Muscle of leg (tissue), 16 donors: ENCODE measurements at places on chromosomes 4 and X. TPM values are rescaled to one million over a fixed set of nuclear protein-coding genes. Genes with fewer than 3 reads are reported as not detected.
A peak's percentile ranks its signal among the peaks of the same experiment; 100 is the strongest.

GRCh38 chrX:17592117-17592516, 145.2 kb upstream of the SCML1 start:
- H3K27ac ChIP-seq = no peak overlapping the region
- peak; percentile 33 for DNase-seq
- no peak overlapping the region for H3K4me3 ChIP-seq
- peaks cover 15% of the 10 kb centered on the region for H3K27me3 ChIP-seq
- no peaks in the 10 kb centered on the region for H3K36me3 ChIP-seq

GRCh38 chr4:64682946-64683345, 273.7 kb upstream of the TECRL start:
- no peaks in the 10 kb centered on the region for H3K36me3 ChIP-seq
- no peak overlapping the region for H3K27ac ChIP-seq
- no peaks in the 10 kb centered on the region for H3K4me1 ChIP-seq

Gene GAGE12F
- not detected for total RNA-seq

DNA sequence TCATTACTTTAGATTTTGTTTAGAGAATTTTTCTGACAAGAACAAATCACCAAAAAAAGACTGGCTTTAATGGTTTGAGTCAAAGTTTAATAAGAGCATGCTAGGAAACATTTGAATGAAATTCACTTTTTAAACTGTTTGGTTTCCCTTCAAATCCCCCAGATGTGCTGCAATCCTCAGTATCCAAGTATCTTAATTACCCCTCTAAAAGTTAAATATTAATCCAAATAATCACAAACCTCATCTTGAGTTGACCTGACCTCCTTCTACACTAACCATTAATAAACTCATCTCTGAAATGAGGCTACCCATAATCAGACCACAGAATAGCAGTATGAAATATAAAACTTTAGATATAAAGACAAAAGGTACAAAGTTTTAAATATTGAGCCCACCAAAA, 10.1 kb downstream of the DHX15 start:
- no peak for DNase-seq
- no peaks in the 10 kb centered on the region for H3K4me1 ChIP-seq
- no peaks in the 10 kb centered on the region for H3K27me3 ChIP-seq
- H3K36me3 ChIP-seq = peaks cover 30% of the 10 kb centered on the region
- no peak overlapping the region for H3K4me3 ChIP-seq
- no peak overlapping the region for H3K27ac ChIP-seq

Gene MAB21L2
- total RNA-seq = 0.22 TPM

DNA sequence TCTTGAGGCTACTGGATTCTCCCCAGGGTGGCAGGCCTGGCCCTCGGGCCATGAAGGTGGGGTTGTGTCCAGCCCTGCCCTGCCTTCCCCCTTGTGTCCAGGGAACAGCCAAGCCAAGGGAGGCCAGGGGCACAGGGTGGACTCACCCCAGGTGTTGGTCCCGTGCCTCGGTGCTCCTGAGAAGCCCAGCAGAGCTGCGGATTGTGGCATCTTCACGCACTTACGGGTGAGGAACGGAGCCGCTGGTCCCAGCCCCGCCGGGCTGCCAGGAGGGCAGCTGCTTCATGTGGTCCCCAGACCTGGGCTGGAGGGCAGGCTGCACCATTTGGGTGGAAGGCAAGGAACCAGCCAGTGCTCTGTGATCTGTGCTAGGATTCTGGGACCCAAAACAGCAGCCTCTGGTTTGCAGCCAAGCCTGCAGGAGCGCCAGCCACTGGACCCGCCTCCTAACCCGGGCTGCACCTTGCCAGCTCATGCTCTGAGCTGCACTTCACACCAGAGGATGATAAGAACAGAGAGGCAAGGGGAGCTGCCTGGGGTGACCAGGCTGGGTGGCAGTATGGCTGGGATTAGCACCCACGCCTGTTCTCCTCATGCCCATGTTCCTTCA, 36.1 kb upstream of the HMX1 start:
- peaks cover 36% of the 10 kb centered on the region for H3K27me3 ChIP-seq
- no peak overlapping the region for H3K4me3 ChIP-seq
- H3K4me1 ChIP-seq = peaks cover 3% of the 10 kb centered on the region
- DNase-seq = no peak

DNA sequence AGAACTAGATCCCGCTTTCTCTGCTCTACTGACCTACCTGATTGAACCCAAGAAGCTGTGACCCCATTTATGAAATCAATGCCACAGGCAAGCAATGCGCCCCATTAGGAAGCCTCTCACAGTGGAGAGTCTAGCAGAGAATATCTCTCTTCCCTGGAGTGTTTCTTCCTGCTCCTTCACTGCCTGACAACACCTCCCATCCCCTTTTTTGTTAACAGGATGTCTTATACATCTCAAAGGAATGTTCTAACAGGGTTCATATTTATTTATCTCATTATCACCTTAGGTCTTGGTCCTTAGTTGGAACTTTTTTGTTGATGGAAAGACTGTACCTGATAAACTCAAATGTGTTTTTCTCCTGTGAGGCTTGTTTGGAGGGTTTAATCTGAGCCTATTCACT, 35.5 kb downstream of the SLIT2 start:
- H3K4me3 ChIP-seq = no peak overlapping the region
- H3K36me3 ChIP-seq = no peaks in the 10 kb centered on the region
- DNase-seq = no peak
- no peaks in the 10 kb centered on the region for H3K27me3 ChIP-seq
- no peaks in the 10 kb centered on the region for H3K4me1 ChIP-seq
- no peak overlapping the region for H3K27ac ChIP-seq

DNA sequence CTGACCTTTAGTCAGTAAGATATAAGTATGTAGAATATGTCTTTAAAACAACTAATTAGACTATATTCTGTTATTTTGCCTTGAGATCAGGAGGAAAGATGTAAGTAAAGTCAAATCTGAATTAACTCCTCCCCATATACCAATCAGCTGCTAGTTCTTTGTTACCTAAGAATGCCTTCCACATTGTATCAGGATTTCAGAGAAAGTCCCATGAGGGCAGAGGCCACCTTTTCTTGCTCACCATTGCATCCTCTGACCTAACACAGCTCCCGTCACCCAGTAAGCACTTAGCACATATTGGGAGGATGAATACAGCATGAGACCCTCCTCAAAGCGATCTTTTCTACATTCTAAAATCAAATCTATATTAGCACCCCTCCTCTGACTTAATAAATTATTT, 87.0 kb downstream of the COL25A1 start:
- DNase-seq = no peak
- H3K27ac ChIP-seq = no peak overlapping the region
- H3K4me3 ChIP-seq = no peak overlapping the region
- H3K27me3 ChIP-seq = no peaks in the 10 kb centered on the region
- H3K4me1 ChIP-seq = peaks cover 2% of the 10 kb centered on the region
